Stimulated activated CD4-positive, alpha-beta T cell treated with anti-CD3 and anti-CD28 coated beads, Interleukin-1b, Interleukin-23, amount 100 ng/mL, for 4 hours (primary cell): ENCODE measurements at places on chromosomes 5 and 9.
A peak's percentile ranks its signal among the peaks of the same experiment; 100 is the strongest.

DNA sequence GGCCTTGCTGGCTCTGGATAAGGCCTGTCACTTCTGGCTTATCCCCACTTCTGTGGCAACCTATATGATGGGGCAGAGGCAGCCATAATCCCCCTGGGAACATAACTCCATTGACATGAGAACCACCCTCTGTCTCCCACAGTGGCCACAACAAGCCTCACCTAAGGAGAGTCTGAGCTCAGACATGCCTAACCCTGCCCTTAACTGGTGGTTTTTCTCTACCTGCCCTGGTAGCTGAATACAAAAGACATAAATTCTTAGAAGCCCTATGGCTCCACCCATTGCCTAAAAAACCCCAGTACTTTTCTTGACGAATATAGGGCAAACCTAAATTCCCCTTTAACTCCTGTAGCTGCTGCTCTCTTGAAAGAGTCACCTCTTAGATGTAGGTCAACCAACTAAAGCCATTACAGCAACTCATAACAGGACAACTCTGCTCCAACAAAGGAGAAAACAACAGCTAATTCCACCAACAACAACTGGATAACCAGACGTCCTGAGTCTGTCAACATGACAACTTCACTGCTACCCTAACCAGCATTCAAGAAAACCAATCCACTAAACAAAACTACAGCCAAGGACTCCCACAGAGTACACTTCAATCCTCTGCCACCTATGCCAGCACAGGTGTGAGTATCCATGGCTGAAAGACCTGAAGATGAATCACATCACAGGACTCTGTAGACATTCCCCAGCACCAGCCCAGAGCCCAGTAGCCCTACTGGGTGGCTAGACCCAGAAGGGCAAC lies 427.7 kb downstream of the PRELID2 start:
- no peak for DNase-seq

DNA sequence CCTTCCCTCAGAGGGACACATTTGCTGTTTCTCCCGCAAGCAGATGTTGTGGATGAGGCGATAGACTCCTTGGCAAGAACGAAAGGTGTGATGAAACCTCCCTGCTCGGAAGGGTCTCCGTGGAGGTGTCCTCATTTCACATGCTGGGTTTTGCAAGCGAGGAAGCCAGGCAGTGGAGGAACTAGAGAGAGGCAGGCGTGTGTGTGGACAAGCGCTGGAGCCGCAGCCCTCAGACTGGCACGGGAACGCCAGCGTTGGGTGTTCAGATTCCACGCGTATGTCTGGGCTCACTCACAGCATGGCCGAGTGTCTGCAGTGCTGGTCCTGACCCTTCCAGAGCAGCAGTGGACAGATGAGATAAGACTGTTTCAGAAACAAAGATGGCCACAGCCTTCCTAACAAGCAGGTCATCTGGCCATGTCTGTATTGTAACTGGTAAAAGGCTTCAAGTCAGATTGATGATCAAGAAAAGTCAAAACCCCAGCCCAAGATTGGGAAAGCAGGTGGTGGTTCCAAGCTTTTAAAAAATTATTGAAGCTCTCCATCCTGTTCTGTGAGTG lies 35.0 kb upstream of the NCS1 start:
- no peak for DNase-seq

- no peak for DNase-seq
Observed at GRCh38 chr5:123865641-123866040, 353.7 kb downstream of the CSNK1G3 start.

DNA sequence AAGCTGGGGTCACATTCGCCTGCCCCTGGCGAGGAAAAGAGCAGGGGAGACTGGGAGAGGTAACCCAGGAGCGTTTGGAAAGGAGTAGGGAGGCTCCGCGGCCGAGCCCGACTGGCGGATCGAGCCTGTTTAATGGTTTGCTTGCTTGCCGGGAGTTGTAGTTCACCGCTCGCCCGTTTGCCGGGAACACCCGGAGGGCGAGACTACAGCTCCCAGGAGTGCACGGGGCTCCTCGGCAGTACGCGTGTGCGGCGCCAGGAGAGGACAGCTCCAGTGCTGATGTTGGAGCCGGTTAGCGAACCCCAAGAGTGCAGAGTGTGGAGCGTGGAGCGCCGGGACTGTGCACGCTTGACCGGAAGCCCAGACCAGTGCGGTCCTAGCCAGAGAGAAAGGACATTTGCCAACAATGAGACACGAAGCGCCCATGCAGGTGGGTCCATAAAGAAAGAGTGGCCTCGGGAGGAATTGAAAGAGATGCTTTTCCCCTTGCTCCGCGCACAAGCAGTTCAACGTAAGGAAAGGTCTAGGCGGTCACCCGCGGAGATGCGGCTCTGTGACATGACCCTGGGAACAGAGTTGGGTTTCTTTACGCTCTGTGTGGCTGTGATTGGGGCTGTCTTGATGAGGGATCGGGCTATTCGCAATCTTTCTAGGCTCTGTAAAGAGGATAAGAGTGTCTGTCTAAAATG lies at the start of gene RAB3C:
Gene RAB3C (plus strand): TSS at position 273 of the 689 bp plus-strand sequence. CDS start 134 bp downstream, at position 407.
- DNase-seq, result peak; percentile 31

- DNase-seq, result no peak
Observed at GRCh38 chr5:94469894-94470329, 148.5 kb downstream of the KIAA0825 start.

GRCh38 chr5:112350626-112351025 lies 68.5 kb downstream of the EPB41L4A start:
- DNase-seq, result no peak

- no peak for DNase-seq
Observed at GRCh38 chr5:4984461-4984860, 155.7 kb upstream of the ADAMTS16 start.

DNA sequence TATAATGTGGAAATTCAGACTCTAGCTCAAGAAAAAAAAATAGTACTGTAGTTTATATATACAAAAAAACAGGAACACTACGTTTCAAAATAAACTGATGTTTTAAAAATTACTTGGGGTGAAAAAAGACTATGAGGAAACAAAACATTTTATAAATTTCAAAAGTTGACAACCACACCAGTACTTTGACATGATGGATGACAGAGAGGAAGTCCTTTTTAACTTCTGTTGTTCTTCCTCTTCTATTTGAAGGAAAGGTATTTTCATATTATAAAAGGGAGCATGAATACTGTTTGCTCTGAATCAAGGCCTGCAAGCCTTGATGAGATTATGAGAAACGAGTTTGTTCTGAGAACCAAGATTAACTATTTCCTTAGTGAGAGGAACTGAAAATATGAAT lies 456.9 kb downstream of the TAF11L14 start:
- no peak for DNase-seq

- DNase-seq, result no peak
Observed at GRCh38 chr9:106621313-106622163, 241.4 kb upstream of the ZNF462 start.

DNA sequence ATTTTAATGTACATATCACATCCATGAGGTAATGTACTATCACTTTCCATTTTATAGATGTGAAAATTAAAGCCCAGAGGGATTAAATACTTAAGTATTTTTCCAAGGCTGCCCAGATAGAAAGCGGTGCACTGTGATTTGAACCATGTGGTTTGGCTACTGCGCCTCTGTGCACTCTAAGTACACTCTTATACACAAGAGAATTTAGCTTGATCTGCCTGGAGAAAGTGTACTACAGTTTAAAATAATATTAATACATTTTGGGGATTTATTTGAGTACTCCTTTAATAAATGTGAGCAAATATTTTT lies 360.4 kb upstream of the ACTBL2 start:
- DNase-seq, result no peak

DNA sequence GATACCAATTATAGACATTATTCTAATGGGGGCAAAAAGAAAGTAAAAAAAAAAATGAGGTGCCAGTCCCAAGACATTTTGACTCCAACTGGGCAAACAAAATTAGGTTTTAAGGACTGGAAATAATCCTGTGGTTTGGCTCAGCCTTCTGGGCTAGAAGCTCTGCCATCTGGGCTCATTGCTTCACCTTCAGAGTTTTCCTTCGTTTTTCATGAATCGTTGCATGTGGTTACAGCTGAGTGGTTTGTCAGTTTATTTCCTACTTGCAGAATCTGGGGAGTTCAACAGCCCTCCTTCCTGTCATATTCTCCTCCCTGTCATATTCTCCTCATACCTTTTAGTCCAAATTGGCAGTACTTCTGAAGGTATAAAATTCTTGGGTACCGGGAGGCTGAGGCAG lies 12.0 kb downstream of the UGT3A2 start:
- no peak for DNase-seq

GRCh38 chr5:161261668-161262323 lies 284.7 kb downstream of the GABRB2 start:
- DNase-seq, result no peak

- no peak for DNase-seq
Observed at GRCh38 chr9:113178087-113178486, 27.3 kb downstream of the SLC31A2 start.

GRCh38 chr9:18296702-18297055 lies 177.3 kb upstream of the ADAMTSL1 start:
- no peak for DNase-seq

- DNase-seq, result no peak
Observed at GRCh38 chr9:135198586-135199285, 111.3 kb downstream of the OLFM1 start.

DNA sequence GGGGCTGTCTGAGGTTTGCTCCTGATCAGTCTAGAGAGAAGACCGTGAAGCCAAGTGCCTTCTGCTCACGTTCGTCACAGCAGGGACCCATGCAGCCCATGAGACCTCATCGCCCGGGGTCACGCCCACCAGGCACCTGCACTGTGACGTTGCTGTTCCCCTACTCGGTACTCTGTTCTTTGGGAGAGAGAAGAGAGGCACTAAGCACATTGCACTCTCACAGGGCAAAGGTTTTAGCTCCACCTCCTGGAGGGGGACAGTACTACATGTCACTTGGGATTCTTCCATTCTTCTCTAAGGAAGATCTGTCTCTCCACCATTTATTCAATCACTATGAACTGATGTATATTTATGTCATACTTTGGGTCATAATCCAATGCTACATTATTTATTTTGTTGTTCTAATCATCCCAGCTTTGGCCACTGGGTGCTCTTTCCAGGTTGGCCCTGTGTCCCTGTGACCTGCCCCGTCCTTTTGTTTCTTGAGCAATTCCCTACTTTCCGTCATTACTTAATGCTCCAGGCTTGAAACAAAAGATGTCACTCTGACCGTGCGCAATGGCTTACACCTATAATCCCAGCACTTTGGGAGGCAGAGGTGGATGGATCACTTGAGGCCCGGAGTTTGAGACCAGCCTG lies 31.4 kb upstream of the BRD3 start:
- peak; percentile 3 for DNase-seq

DNA sequence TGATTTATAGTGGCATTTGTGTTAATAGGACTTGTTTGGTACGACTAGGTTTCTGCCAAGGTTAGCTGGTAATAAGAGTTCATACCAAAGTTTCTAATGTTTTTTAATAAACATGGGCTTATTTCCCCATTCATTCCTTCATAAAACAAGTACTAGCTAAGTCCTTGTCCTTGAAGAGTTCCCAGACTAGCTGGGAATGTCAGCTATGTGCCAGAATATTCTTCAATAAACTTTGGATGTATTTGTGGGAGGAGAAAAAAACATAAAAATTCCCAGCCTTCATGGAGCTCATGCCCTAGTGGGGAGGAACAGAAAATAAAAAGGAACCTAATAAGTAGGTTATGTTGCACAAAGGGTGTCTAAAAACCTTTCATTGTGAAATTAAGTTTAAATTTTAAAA lies 176.9 kb downstream of the DENND1A start:
- DNase-seq, result no peak

- no peak for DNase-seq
Observed at GRCh38 chr5:88683506-88684135, 199.4 kb downstream of the MEF2C start.

DNA sequence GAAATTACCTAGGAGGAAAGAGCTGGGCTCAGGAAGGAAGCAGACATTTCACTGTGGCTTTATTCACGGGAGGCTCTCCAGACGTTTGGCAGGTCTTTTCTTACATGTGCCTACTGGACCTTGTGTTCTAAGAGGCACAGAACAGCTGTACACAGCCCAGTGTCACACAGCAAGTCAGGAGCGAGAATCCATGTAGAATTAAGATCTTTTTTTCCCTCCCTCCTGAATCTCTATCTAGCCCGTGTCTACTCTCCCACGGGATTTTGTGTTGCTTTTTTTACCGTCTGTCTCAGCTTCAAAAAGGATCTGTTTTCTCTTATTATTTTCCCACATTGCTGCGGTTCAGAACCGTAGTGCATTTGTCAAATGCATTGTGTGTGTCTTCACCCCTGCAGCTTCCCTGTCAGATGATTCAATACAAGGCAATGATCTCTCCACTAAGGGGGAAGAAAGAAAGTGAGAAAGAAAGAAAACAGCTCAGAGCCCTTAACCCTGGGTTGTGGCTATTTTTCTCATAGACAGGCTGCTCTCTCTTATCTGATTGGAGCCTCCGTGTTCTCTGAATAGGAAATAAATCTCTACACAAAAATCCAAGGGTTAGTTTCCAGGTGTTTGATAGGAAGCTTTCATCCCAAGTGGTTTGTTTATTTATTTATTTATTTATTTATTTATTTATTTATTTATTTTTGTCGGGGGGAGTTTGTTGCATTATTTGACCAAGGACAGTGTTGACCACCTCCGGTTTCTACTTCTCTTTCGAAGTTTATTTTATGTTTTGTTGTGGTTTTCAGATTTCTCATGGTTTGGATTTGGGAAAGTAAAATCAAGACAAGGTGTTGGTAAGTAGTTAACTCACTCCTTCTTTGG lies 191.0 kb downstream of the NTRK2 start:
- DNase-seq, result no peak

- DNase-seq, result no peak
Observed at GRCh38 chr9:34371886-34372466, 4.7 kb downstream of the MYORG start.

DNA sequence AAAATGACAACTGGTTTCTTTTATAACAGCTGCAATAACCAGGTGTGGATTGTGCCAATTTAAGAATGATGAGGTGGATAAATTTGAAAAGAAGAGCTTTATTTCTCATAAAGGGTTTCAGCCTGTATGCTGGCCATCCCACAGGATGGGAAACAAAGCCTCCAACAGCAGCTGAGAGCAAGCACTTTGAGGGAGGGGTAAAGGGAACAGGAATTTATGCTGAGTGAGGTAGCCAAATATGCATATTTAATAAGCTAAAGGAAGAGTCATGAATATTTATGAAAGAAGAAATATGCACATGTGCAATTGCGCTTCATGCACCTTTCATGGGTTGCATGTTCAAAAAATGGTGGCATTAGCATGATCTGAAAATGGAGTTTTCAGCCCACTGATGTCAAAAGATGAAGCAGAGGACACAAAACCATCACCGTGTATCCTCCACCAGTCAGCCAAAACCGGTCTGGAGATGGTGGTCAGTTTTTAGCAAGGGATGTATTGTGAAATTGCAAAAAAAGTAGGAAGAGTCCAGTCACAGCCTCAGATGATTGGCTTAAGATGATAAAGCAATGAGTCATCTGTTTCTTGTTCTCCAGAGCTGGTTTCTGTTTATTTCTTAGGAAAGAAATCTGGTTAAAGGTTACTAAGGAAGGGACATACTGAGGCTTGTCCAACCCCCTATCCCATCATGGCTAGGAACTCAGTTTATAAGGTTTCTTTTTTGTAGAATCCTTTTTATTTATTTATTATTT lies 47.9 kb downstream of the DEPDC1B start:
- DNase-seq, result no peak
